Aorta (tissue), 5 donors: ENCODE measurements at places on chromosomes 11 and 22.

- no peak for DNase-seq
These were observed 34.4 kb downstream of the PPP2R1B start for GRCh38 chr11:111731821-111732220.

DNA sequence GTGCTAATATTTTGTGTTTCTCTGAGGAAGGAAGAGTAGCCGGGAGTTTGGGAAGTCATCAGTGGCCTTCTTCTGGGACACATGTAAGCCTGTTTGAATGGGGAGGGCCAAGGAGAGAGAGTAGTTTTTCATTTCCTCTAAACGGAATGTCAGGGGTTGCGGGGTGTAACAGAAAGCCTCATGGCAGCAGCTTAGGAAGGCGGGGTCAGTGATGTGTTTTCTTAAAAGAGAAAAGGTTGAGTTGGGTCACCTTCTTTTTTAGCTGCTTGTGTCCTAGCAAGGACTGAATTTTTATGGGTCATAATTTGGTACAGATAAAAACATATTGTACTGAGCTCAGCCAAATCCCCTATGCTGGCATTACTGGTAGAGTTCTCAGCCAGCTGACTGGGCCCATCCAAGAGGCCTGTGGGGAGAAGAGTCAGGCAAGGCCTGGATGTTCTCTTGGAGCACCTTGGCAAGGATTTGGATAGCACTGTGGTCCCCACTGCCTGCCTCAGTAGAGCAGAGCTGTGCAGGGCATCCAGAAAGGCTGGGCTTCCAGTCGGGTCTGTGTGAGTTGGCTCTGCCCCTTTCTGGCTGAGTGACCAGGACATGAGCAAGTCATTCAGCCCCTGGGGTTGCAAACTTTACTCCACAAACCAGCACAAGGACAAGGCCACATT lies 29.4 kb upstream of the NAV2 start:
- DNase-seq = peak; percentile 79

DNA sequence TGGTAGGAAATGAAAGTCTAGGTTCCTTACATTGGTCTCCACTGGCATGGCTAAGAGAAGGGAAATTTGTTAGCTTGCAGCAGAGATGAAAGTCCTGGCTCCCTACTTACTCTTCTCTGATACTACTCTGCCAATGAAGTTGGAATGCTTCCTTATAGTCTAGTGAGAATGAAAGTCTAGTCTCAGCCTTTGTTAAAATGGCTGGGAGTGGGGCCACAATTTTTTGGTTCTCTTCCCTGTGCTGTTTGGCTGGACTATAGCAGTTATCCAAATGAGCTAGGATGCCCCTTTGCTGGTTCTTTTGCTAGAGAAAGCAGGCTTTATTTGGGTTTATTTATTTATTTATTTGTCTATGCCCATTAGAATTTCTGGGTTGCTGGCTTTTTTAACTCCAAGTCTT lies 414.3 kb downstream of the AASDHPPT start:
- DNase-seq = no peak

DNA sequence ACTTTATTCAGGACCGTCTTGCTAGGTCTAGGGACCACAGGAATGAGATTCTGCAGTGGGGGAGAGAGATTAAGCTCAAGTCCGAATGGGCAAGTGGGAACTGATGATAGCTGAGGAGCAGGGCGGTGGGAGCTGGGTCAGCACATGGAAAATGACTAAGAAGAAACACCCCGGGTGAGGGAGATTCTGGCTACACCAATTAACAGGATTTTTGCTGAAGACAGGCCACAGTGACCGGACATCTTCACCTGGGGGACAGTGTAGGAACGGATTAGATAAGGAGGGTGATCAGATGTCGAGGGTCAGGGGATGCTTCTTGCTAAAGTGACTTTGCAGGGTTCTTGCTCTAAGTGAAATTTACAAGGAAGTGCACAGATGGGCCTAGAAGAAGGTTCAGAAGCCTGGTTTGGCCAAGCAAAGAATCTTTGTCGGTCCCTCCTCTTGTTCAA lies 8.5 kb upstream of the DGCR8 start:
- DNase-seq = peak; percentile 50

DNA sequence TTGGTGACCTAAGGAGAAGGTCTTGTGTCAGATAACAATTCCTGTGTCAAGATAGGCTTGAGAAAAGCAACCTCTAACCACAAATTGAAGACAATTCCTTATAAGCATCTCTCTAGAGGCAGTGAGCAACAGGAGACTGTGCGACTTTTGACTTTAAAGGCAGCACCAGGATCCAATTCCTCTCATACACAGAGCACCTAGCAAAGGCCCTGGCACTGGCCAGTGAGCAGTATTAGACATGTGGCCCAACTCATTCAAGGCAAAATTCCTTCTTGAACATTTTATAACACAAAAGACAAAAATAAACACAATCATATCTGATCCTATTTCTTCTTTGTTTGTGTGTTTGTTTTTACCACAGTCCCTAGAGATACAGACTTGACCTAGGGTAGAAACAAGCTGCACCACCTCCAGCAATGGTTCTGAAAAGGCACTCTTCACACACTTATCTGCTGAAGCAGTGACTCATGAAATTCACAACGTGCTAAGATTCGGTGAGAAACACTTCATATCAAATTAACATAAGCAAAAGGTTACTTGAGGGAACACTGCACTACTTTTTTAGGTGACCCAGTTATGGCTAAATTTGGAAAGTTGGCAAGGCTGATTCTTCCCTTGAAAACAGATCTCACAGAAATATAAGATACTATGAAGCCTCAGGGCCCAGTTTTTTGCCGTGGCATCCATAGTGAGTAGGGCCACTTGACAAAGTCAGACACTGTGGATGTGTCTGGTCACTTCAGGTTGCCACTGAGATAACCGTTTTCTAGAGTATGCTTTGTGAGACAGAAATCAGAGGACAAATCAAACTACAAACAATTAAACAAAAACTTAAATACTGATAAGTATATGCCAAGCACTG lies 1018.9 kb downstream of the DLG2 start:
- DNase-seq = no peak

DNA sequence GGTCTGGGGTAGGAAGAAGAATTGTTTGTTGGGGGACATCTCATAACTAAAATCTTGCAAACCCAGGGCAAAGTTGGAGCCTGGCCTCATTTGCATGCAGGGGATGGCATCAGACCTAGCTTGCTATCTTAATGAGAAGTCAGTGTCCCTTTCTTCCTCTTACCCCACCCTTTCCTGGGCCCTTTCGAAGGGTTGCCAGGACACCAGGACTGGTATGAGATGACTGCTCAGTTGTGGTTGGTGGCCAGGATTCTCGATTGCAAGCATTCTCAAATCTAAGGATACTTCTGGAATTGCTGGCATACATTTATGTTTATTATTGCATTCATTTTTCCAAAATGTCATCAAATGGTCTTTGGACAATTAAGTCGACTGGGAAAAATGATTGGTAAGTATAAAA lies 131.0 kb downstream of the SLC1A2 start:
- no peak for DNase-seq

GRCh38 chr22:21606775-21607174 lies 23.0 kb downstream of the YDJC start:
- no peak for DNase-seq

GRCh38 chr11:126497581-126498122 lies 142.2 kb downstream of the ST3GAL4 start:
- peak; percentile 48 for DNase-seq

DNA sequence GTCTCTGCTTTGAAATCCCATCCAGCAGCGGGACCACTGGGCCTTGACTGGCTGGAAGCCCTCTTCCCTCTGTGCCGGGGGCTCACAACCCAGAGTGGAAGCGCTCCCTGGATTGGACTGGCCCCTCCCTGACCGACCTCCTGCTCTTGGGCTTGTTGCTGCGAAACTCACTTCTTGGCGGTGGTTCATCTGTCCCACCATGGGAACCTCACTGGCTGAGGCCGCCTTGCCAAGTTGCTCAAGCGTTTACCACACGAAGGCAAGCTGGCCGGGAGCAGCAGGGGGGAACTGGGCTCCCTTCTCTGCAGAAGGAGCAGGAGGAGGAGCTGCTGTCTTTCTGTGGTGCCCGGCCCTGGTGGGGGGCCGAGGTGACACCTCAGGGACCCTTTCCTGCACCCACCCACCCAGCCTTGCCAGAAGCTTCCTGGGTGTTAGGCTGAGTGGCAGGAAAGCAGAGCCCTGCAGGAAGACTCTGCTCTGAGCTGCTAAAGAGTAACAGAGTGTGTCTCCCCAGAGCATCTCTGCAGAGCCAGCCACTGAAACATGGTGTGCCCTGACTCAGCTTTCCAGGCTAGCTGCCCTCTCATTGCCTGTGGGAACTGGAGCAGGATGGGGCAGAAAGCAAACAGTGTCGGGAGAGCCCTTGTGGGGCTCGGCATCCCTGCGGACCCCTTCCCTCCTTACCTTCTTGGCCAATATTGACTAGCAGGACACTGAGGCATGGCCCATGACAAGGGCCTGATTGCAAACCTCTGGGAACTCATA lies 88.5 kb upstream of the ALX4 start:
- no peak for DNase-seq

- peak; percentile 79 for DNase-seq
These were observed at the start of gene DKK3 for GRCh38 chr11:12007769-12008737. Gene DKK3 (minus strand): TSS chr11:12008626. CDS start chr11:12008582, 44 bp downstream.

- DNase-seq = no peak
These were observed 29.7 kb downstream of the SPATA19 start for GRCh38 chr11:133815636-133816035.

DNA sequence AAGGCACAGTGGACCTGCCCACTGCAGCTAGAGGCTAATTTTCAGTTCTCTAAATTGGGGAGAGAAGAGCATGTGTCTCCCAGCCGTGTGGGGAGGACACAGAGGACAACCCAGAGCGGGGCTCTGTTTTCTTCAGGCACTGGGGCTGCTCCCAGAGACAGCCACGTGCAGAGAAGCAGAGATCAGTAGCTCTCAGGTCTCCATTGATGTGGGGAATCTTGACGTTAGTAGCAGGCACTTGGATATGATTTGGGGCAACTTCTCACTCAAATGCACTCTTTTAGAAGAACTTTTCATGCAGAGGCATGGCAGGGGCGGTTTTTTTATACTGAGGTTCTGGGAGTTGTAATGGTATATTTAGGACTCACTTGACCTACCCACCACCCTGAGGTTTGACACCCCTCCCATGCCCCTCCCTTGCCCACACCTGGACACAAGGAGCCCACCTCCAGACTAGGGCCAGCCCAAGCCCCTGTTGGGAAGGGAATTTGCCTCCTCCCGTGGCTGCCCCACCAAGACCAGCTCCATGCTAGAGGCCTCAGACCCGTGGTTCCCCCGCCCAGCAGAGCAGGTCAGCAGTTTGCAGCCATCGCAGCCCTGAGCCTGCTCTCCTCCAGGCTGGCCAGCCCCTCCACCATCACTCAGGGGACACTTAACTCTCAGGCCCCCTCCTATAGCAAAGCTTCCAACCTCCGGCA lies 94.2 kb upstream of the RTL6 start:
- DNase-seq = no peak

DNA sequence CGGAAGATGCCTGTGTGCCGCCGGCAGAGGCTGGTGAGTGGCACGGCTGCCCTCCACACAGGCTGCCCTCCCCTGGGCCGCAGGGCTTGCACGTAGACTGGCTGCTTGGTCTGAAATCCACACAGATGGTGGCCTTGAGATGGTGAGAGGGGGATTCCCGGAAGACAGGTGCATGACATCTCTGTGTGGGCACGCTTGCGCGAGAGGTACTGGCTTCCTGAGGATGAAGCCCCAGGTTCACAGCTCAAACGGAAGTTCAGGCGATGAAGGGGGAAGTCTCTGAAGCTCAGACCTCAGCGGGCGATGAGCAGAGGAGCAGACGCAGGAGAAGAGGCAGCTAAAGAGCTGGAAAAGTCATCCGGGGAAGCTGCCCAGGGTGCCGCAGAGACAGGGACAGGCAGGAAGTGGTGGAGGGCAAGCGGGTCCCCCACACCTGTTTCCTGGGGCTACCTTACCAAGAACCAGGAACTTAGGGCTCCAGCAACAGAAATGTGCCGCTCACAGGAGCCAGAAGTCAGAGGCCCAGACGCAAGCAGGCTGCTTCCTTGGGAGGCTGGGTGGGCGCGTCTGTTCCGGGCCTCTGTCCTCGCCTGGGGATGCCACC lies 7.2 kb downstream of the CRELD2 start:
- peak; percentile 45 for DNase-seq

DNA sequence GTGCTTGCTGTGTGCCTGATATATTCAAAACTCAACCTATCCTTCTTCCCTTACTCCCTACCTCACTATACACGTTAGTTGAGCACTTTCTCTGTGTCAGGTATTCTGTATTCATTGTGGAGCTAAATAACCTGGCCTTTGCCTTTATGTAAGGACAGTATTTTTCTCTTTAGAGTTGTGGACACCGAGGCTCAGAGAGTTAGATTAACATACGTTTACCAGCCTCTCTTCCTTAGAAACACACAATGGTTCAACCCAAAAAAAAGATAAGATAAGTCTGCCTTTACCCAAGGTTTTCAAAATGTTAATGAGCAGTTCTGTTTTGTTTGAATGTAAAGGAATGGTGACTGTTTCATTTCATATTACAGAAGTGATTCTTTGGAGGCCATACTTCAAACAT lies 45.0 kb downstream of the CBL start:
- no peak for DNase-seq

GRCh38 chr11:87444993-87445392 lies 407.3 kb downstream of the TMEM135 start:
- no peak for DNase-seq

DNA sequence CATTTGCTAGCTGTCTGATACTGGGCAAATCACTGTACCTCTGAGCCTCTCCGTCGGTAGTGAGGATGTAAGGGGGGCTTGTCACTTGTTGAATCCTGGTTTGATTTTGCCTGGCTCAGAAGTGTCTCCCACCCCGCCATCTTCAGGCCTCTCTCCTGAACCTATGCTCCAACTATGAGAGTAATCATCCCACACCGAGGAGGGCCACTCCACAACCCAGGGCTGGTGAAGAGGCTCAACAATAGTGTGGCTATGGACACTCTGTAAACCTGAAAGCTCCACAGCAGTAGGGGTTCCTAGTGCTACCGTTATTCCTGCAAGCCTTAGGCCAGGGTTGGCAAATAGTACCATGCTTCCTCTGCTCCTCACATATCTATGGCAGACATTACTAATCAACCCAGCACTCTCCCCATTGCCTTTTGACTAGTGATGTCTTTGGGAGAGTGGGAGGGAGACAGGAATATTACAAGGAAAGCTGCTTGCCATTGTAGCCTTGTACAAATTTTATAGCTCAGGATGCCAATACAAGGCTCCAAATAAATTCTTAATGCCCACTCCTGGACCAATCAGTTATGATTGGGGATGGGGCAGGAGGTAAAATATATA lies 134.0 kb upstream of the TEAD1 start:
- no peak for DNase-seq

- DNase-seq = no peak
These were observed 19.2 kb upstream of the PPARA start for GRCh38 chr22:46131151-46131587.

GRCh38 chr11:104649002-104649401 lies 249.3 kb downstream of the CASP12 start:
- no peak for DNase-seq

- no peak for DNase-seq
These were observed 1.9 kb downstream of the SWAP70 start for GRCh38 chr11:9665749-9666148.

- DNase-seq = no peak
These were observed 1326.6 kb downstream of the TBC1D22A start for GRCh38 chr22:48088926-48089536.

GRCh38 chr11:76802151-76802550 lies 19.0 kb downstream of the TSKU start:
- no peak for DNase-seq
